ENCODE measurements at places on chromosomes 12 and 14.
A peak's percentile ranks its signal among the peaks of the same experiment; 100 is the strongest.

- DNase-seq = peak; percentile 78
These were observed 1101.2 kb upstream of the TMEM132C start for GRCh38 chr12:127165567-127166392.

- no peak for DNase-seq
These were observed 68.4 kb downstream of the PPM1H start for GRCh38 chr12:62866451-62867082.

GRCh38 chr14:23112359-23113178, 6.5 kb downstream of the CEBPE start:
- no peak for DNase-seq

GRCh38 chr12:121224591-121224990, 14.7 kb downstream of the P2RX4 start:
- DNase-seq = no peak

GRCh38 chr12:104583301-104583700, 126.6 kb downstream of the CHST11 start:
- DNase-seq = no peak

GRCh38 chr14:68544081-68544892, 248.6 kb downstream of the ZFP36L1 start:
- DNase-seq = no peak

- DNase-seq = no peak
These were observed 43.1 kb upstream of the GPHB5 start for GRCh38 chr14:63361790-63362189.

GRCh38 chr14:20714593-20715250, 26.2 kb downstream of the ANG start:
- peak; percentile 6 for DNase-seq

DNA sequence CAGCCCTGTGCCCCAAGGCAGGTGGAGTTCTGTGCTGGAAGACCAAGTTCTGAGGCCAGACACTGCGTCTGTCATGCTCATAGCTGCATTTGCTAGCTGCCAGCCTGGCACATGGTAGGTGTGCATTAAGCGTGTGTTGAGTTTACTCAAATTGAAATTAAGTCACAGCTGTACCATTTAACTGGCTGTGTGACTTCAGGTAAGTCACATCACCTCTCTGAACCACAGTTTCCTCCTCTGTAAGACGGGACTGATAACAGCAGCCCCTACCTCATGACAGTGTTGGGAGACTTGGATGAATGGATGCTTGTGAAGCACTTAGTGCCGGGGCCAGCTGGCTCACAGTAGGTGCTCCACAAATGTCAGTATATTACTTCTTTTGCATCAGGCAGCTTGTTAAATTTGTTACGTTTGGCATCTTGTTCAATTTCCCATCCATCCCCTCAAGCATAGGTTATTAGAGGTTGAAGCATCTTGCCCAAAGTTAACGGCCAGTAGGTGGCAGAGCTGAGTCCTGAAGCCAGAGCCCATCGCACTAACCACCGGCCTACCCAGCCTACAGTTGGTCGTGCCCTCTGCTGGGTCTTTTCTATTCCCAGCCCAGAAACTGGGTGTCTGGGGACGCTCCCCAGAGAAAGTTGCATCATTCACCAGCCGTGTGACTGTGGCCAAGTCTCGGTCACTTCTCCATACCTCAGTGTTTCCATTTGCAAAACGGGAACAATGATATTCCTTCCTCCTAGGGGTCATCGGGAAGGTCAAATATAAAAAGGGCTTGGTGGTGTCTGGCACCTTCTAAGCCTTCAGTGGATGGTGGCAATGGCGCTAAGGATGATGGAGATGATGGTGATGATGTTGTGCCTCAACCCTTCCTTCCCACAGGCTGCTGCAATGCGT, 4.5 kb downstream of the DAO start:
- no peak for DNase-seq

- no peak for DNase-seq
These were observed 59.6 kb downstream of the PRKD1 start for GRCh38 chr14:29868000-29868399.

DNA sequence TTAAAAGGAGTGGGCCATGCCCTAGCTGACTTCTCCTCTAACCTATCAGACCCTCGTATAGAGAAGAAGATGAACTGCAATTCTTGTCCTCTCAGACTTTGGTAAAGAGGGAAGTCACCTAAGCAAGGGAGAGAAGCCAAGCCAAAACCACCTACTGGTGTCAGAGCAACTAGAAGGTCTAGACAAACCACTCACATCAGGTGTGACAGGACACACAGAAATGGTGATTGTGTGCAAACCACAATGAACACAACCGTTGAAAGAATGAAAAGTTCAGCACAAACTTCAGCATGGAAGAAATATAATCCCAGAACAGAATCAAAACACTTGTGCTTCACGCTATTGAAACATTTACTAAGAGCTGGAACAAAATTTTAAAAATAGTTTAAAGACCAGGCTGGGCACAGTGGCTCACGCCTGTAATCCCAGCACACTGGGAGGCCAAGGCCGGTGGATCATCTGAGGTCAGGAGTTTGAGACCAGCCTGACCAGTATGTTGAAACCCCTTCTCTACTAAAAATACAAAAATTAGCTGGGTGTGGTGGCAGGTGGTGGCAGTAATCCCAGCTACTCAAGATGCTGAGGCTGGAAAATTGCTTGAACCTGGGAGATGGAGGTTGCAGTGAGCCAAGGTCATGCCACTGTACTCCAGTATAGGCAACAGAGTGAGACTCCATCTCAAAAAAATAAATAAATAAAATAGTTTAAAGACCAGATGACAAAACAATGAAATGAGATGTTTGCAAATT, 56.2 kb upstream of the NTF3 start:
- no peak for DNase-seq

DNA sequence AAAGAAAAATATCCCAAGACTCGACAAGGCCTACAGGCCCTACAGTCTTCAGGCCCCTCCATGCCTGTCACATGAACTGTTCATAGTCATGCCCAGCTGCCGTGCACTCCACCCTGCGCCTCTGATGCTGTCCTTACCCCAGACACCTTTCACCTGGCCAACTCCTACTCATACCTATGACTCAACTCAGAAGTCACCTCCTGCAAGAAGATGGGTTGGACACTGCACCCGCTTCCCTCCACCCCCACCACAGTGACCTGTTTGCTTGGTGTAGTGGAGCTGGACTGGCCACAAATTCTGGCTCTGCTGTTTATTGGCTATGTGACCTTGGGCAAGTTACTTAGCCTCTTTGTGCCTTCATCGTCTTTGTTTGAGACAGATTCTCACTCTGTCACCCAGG, 56.2 kb downstream of the PHETA1 start:
- no peak for DNase-seq

DNA sequence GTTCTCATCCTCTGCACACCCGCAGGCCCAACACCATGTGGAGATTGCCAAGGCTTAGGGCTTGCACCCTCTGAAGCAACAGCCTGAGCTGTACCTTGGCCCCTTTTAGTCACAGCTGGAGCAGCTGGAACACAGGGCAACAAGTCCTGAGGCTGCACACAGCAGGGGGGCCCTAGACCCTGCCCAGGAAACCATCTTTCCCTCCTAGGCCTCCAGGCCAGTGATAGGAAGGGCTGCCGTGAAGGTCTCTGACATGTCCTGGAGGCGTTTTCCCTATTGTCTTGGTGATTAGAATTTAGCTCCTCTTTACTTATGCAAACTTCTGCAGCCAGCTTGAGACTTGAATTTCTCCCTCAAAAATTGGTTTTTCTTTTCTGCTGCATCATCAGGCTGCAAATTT, 373.5 kb upstream of the CLEC14A start:
- DNase-seq = no peak

DNA sequence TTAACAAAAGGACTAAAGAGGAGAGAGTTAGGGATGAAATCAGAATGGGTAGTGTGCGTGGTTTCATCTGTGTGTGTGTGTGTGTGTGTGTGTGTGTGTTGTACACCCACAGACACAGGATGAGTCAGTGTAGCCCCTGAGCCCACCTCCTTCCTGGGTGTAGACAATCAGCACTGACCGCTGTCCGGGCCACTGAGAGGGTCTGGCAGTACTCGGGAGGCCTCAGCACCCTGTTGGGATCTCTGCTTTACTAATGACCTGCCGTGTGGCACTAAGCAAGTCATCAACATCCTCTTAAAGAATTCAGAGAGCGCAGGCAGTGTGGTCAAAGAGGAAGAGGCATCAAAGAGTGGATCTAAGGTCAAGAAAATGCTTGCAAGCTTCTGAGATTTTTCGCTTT, 112.6 kb downstream of the PRMT8 start:
- no peak for DNase-seq

DNA sequence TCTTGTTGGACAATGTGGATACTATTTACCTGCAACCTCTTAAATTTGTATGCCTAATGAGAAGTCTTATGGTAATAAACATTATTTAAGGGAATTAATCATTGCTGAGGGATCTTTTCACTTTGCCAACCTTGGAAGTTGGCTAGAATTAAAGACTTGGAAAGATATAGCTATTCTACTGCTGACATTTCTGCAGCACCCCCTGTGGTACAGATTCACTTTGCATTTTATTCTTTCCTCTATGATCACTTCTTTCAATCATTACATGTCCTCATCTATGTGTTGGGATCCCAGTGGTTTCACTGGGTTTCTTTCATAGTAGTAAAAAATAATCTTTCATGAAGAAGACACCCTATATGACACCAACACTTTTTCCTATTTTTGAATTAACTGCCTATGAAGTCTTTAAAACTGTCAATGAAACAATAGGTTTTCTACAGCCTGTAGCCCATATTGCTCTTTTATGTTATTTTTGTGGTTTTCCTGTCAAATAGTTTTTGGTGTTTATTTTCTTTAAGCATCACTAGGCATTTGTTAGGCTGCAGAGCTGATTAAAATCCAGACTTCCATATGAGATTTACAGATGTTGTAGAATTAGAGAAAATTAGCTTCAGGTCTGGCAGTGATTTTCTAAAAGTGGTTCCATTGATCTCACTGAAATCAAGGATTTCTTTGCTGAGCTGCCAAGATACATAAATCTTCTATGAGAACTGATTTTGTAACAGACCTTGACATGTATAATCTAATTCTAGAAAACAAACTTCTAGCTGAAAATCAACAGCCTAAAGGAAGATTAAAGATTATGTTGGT, 256.1 kb downstream of the NAV3 start:
- DNase-seq = no peak

DNA sequence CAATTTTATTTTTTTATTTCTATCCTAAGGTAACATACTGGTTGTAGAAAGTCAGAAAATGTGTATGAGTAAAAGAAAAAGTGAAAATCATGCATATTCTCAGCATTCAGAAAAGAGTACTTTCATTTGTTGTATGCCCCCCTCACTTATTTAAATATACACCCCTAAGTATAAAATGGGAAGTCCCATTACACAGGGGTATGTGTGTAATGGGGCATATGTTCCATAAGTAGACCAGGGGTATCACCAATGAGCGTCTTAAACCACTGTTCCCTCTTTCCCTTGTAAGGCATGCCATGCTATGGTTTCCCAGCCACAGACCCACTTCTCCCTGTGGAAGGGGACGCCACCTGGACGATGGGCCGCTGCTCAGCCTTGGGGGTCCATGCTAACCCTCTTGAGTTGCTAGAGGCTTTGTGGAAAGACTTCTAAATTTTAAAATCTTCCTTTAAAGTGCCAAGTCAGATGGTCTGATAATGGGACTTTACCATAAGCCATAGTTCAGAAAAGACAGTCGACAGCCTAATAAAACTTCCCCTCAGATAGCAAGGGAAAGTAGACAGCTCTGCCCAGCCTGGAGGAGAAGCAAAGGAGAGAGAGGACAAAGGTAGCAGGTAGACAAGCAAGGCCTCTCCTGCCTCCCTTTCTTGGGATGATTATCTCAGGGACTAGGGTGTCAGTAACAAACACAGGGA, 118.2 kb downstream of the ZFP36L1 start:
- no peak for DNase-seq

DNA sequence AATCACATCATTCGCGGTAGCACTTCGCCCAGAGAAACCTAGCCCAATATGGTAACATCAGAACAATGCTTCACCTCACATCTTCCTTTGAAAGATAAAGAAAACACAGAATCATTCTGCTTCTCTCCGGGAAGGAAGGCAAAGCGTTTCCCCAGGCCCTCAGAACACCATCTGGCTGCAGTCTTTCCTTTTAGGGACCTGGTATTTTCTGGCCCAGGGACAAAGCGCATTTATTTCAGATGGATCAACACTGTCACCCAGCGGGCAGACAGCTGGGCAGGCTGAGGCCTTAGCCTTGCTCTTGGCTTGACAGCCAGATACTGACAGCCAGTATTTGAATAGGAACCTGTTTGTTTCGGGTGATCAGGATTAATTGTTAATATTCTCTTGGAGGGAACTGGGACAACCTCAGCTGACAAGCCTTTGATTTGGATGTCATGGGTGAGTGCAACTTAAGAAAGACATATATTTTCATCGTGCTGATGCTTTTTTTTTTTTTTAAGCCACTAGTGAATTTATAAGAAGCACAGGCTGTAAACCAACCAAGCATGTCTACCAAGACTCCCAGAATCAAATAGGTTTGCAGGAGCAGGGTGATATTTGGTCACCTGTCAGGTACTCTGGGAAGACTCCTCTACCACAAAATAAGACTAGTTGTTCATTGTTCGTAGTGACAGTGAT, 118.9 kb downstream of the VEZT start:
- DNase-seq = peak; percentile 86

GRCh38 chr12:43544703-43545102, 7.3 kb downstream of the ADAMTS20 start:
- no peak for DNase-seq
